H9 (cell line): ENCODE measurements at places on chromosomes 2 and 18. TPM values are rescaled to one million over a fixed set of nuclear protein-coding genes. Genes with fewer than 3 reads are reported as not detected.

LGALSL gene
- total RNA-seq, result 20.4 and 23.8 TPM in 2 replicates

SLC8A1 gene
- total RNA-seq, result 1.7 and 1.9 TPM in 2 replicates

TRPM8 gene
- 0.20 and 0.28 TPM in 2 replicates for total RNA-seq

IL36RN gene
- total RNA-seq, result not detected in 2 replicates

RRM2 gene
- 163 and 176 TPM in 2 replicates for total RNA-seq

IL36B gene
- total RNA-seq, result not detected in 2 replicates
